Astrocyte of the cerebellum (primary cell): ENCODE measurements at places on chromosomes 5 and 9.

- DNase-seq, result no peak
Measured at GRCh38 chr9:109074236-109074889, 45.4 kb downstream of the TMEM245 start.

DNA sequence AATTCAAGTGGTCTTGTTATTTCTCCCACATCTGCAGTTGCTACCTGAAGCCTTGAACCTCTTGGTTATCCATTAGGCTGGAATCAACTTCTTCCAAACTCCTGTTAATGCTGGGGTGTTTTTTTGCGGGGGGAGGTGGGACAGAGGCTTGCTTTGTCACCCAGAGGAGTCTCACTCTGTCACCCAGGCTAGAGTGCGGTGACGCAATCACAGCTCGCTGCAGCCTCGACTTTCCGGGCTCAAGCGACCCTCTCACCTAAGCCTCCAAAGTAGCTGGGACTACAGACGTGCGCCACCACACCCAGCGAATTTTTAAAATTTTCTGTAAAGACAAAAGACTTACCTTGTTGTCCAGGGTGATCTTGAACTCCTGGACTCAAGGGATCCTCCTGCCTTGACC lies 4.4 kb downstream of the SCGB3A1 start:
- no peak for DNase-seq

GRCh38 chr9:84174486-84174885 lies 166.1 kb downstream of the SLC28A3 start:
- no peak for DNase-seq

DNA sequence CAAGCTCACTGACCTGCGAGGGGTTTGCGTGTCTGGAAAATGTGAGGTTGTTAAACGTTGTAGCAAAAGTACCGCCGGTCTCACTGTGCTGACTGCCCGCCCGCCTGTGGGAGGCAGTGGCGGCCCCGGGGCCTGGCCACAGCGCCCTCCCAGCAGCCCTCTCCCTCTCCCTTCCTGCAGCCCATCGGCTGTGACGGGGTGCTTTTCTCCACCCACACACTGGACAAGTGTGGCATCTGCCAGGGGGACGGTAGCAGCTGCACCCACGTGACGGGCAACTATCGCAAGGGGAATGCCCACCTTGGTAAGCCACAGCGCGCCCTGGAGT lies 6.2 kb downstream of the ADAMTSL2 start:
- DNase-seq, result no peak

GRCh38 chr5:83517072-83517687 lies 45.6 kb downstream of the VCAN start:
- no peak for DNase-seq

GRCh38 chr5:176697934-176698538 lies 50.8 kb downstream of the TSPAN17 start:
- no peak for DNase-seq

GRCh38 chr9:126698251-126698650 lies 84.5 kb downstream of the LMX1B start:
- DNase-seq, result no peak

GRCh38 chr9:90188656-90189055 lies 454.0 kb downstream of the DIRAS2 start:
- no peak for DNase-seq

DNA sequence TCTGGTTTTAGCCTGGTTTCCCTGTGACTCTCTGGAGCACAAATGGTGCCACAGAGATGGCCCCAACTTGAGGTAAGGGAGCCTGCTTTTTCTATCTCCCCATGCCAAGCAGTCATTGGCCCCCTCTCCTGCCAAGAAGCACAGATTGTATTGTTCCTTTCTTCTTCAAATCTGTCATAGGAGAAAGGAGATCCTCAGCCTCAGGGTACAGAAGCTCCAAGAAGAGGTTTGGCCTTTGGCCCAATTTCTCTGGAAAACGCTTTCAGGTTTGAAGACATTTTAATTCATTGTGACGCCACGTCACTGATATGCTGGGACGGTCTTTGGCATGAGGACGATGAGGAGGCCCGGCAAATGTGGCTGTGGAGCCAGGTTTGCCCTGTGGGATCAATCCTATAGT lies 29.2 kb upstream of the PANK3 start:
- no peak for DNase-seq

DNA sequence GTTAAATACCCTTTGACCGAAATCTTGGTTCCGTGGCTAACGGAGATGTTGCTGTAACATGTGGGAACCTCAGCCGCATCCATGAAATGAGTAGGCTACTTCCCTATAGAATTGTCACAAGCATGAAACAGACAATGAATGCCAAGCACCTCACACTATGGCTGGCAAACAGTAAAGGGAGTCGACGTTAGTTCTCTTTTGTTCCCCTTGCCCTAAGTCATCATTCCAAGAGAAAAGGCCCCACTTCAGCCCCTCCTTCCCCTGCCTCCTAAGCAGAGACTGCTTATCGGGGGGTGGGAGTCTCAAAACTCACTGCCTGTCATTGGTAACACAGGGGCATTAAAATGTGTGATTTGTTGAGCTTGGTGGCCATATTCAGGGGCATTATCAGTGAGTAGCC lies 159.6 kb downstream of the MAPKAP1 start:
- no peak for DNase-seq

DNA sequence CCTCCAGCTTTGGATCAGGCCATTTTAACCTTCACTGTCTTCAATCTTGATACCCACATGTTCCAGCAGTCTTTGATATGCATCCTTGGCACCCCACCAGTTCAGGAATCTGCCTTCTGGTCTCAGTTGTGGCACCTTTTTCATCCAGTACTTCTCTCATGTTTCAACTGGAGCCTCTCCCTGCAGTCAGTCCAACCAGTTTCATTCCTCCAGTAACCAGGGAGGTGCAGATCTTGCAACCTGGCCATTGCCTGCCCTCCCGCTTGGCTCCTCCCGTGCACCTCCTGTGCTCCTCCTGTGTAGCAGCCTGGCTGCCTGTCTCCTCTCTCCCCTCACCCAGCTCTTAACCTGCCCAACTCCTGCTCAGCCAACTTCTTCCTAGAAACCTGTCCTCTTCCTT lies 20.2 kb downstream of the FUBP3 start:
- no peak for DNase-seq

- DNase-seq, result no peak
Measured at GRCh38 chr5:90170261-90170660, 239.3 kb downstream of the CETN3 start.
